HCEC 1CT (cell line): ENCODE measurements at places on chromosomes 11 and 22.

DNA sequence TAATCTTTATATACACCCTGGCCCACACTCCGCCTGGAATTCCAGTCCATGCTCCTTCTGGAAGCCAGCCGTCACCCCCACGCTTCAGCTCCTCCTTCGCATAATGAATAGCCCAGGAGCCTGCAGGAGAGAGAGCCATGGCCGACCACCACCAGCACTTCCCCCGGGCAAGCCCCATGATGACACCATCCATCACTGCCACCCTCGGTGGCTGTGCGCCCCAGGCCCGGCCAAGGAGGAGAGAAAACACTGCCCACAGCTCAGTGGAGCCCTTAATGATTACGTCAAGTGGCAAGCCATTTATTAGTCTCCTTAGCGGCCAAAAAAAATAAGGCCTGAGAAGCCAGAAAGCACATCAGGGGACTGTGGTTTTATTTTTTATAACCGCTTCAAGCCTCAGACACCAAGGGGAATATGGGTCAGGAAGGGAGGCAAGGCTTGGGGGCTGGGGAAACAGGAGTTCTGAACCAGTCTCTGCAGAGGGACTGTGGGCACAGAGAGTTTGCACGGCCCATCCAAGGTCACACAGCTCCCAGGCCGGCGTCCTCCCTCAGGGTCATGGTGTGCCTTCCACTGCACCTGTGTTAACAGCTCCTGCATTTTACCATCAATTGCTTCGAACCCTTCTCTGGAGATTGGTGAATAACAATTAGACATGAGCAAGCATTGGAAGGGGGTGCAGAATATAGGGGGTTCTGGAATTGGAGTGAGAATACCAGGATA, 134.3 kb downstream of the MN1 start:
- DNase-seq: no peak

DNA sequence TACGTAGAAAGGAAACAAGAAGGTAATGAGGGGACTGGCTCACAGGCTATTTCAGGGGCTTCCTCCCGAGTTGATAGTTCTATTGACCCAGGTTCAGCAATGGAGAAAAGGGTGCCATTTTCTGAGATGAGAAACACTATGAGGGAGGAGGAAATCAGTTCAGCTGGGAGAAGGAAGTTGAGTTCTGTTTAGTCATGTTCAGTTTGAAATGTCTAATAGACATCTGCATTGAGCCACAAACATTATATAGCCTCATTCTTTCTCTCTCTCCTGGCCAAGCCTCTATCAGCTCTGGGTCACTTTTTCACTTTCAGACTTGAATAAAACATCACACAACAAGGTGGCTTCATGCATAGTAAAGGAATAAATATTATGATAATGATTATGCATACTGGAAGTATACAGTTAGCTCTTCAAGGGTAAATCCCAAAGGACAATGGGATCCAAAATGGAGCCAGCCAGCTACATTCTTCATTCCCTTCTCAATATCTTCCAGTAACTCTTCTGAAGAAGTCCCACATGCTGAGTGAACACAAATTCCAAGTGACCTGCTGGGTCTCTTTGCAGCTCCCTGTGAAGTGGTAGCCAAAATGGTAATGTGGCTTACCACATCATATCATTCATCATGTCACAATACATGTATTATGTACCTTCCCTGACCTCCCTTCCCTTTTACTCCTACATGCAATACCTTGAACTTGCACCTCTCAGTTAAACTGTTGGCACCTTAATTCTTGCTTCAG, 80.9 kb upstream of the CD44 start:
- DNase-seq: no peak

- DNase-seq: no peak
Measured at GRCh38 chr11:64642871-64643255, 51.8 kb downstream of the SLC22A12 start.

- DNase-seq: no peak
Measured at GRCh38 chr22:37059876-37060449, 8.4 kb downstream of the KCTD17 start.

DNA sequence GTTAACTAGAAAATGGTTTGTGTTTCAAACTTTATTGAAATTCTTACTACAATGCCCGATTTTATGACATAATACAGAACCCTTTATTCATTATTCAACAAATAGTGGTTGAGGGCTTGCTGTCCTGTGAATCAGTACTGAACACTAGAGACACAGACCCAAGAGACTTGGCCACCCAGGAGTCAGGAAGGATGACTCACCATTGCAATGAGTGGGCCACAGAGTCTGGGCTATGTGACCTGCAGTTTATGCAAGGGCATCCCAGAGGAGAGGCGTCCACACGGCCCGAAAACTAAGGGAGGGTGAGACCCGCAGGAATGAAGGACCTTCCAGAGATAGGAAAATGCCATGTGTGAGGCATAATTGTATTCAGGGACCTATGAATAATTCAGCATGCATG, 143.8 kb upstream of the DDI1 start:
- DNase-seq: peak; percentile 59

DNA sequence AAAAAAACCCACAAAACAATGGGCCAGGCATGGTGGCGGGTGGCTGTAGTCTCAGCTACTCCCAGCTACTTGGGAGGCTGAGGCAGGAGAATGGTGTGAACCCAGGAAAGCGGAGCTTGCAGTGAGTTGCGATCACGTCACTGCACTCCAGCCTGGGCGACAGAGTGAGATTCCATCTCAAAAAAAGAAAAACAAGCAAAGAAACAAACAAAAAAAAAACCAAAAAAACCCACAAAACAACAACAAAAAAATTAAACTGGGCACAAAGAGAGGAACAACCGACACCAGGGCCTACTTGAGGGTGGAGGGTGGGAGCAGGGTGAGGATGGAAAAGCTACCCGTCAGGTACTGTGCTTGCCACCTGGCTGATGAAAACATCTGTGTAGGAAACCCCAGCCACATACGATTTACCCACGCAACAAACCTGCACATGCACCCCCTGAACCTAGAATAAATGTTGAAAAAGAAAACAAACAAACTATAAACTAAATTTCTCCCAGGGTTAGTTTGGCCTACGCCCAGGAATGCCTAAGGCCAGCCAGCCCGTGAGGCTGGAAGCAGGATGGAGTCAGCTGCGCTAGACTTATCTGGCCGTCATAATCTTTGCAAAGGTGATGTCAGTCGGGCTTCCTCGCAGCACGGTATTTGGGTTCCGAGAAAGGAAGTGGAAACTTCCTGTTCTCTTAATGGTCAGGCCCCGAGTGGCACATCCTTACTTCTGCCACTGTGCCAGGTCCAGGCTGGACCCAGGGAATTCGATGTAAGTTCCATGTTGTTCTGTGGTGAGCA, 21.9 kb upstream of the CYB5R3 start:
- DNase-seq: no peak

GRCh38 chr11:134666273-134667174, 254.5 kb upstream of the B3GAT1 start:
- DNase-seq: no peak

DNA sequence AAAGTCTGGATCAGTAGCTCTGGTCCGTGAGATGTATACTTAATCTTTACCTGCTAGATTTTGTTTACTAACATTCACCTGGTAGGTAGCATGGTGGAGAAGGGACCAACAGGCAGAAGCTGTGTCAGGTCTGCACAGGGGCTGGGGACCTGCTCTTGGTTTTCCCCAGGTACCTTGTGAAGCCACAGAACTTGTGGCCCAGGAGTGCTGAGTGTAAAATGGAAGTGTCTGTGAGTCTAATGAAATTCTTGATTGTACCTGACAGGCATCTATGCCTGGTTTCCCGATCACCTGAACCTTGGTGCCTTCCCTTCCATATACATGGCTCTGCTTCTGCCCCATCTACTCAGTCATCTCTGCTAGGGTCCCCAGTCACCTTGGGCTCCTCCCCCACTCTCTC, 94.3 kb downstream of the CWC15 start:
- no peak for DNase-seq

- no peak for DNase-seq
Measured at GRCh38 chr22:47213571-47214230, 451.3 kb downstream of the TBC1D22A start.

- DNase-seq: no peak
Measured at GRCh38 chr22:45878901-45879551, 97.9 kb downstream of the WNT7B start.

- no peak for DNase-seq
Measured at GRCh38 chr22:40473703-40474102, 103.3 kb downstream of the SGSM3 start.

GRCh38 chr11:79013509-79013908, 427.3 kb downstream of the TENM4 start:
- no peak for DNase-seq
